Omental fat pad (tissue), 4 donors: ENCODE measurements at places on chromosomes 5 and 9.

GRCh38 chr5:117872798-117873368, 1115.5 kb downstream of the DTWD2 start:
- no peak for DNase-seq

- no peak for DNase-seq
Observed at GRCh38 chr5:146710348-146710747, 168.2 kb downstream of the PPP2R2B start.

- no peak for DNase-seq
Observed at GRCh38 chr5:74294231-74294705, 346.3 kb downstream of the ENC1 start.

- DNase-seq = no peak
Observed at GRCh38 chr5:172523146-172523745, 68.9 kb upstream of the SH3PXD2B start.

DNA sequence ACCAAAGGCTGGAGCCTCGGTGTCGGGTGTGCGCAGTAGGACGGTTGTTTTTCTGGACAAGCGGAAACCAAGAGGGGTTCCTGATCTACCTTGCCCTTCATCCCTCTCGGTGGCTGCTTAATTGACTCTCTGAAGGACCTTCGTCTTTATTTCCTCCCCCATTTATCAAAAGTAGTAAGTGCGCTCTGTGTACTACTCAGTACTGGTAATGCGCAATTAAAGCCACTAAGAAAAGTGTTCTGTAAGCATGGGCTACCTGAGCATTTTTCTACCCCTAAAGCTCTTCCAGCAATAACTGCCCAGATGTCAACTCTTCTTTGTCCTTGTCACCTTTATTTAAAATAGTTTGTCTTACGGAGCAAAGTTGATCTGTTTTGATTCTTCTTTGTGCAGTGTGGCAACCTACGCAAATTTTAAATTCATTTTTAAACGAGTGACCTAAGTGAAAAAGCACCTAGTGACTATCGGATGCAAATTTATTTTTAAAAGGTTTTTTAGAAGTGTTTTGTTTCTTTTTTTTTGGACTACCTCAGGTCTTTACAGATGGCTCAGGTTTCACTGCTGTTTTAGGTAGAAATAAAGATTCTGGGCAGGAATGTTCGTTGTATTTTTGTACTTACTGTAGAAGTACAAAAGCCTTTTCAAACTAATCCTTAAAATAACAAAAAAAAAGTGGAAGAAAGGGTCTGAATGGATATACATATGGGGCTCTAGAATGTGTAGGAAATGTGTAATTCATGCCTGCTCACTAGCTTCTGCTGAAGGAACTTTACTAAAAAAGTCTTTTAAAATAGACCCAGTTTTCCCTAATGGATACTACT, 2.0 kb downstream of the JMY start:
- DNase-seq = no peak

GRCh38 chr5:107917983-107918382, 247.2 kb upstream of the EFNA5 start:
- no peak for DNase-seq
